ENCODE measurements at places on chromosomes 1 and 21.

GRCh38 chr1:24503059-24503751, 569 bp downstream of the RCAN3 start:
- DNase-seq = no peak

- no peak for DNase-seq
Observed at GRCh38 chr1:7447736-7448135, 323.4 kb upstream of the VAMP3 start.

DNA sequence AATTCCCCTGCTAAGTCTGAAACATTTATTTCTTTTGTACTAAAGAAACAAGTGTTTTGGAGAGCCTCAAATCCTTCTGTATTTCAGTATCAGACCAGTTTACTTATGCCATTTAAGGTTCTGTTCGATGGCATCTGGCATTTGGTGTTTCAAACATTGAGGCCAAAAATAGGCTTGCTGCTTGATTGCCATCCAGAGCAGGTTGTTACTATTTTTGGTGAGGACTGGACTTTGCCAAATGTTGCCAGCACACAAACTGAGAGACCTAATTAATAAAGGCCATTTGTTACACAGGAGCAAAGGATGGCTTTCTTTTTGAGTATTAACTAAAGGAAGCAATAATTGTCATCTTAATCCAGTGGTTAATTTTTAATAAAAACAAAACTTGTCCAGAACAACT, 26.2 kb downstream of the VPS45 start:
- no peak for DNase-seq

GRCh38 chr1:57889676-57890320, 465.9 kb upstream of the DAB1 start:
- DNase-seq = no peak

DNA sequence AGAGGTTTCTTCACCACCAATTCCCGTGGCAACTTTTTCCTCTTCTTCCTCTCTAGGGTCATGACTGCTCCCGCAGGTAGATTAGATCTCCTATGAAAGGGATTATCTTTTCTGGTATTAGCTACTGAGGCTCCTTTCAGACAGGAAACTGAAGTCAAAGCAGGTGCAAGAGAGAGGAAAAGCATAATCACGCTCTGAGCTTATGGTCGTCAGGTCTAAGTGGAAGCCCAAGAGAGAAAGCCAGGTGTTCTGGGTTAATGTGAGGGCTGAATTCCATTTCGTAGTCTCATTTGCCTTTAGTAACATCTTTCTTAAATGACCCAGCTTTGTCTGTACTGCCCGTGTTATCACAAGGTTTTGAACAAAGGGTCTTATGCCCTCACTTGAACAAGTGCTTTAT, 8.3 kb upstream of the MAP3K21 start:
- DNase-seq = no peak

DNA sequence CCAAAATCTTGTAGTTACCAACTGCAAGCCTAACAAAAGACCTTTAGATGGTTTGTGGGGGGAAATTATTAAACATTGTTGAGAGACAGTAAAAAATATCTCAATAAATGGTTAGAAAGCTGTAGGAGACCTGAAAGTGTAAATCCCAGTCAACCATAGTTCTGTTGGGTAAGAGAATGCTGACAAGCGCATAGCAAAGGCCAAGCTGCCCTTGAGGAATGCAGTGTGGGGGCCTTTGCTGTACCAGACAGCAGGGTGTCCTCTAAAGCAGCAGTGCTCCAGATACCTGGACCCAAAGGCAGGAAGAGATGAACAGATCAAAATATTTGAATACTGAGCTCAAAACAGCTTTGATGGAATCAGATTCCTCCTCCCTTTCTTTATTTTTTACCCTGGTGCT, 54.6 kb downstream of the OBSCN start:
- DNase-seq = no peak

- DNase-seq = no peak
Observed at GRCh38 chr1:160708801-160709200, 2.8 kb downstream of the CD48 start.

DNA sequence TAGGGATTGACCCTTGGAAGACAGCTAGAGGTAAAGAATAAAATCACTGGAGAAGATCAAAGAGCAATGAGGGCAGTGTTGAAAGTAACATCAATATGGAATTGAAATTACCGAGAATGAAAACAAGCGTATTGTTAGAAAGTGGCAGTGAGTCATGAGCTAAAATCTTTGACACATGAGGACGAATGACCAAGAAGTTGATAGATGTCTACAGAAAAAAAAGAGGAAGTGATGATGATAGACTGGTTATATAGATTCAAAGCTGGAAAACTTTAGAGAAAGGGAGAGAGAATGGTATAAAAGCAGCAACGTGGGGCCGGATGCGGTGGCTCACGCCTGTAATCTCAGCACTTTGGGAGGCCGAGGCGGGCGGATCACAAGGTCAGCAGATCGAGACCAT, 12.5 kb upstream of the DNM3 start:
- DNase-seq = no peak

DNA sequence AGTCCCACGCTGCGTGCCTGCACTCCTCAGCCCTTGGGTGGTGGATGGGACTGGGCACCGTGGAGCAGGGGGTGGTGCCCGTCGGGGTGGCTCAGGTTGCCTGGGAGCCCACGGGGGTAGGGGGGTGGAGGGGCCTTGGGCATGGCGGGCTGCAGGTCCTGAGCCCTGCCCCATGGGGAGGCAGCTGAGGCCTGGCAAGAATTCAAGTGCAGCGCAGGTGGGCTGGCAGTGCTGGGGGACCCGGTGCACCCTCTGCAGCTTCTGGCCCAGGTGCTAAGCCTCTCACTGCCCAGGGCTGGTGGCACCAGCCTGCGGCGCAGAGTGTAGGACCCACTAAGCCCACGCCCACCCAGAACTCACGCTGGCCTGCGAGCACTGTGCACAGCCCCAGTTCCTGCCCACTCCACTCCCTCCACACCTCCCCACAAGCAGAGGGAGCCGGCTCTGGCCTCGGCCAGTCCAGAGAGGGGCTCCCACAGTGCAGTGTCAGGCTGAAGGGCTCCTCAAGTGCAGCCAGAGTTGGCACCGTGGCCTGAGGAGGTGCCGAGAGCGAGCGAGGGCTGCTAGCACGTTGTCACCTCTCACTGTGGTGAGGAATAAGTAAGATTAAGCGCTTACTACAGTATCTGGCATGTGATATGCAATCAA, 12.8 kb downstream of the TNNI3K start:
- no peak for DNase-seq

DNA sequence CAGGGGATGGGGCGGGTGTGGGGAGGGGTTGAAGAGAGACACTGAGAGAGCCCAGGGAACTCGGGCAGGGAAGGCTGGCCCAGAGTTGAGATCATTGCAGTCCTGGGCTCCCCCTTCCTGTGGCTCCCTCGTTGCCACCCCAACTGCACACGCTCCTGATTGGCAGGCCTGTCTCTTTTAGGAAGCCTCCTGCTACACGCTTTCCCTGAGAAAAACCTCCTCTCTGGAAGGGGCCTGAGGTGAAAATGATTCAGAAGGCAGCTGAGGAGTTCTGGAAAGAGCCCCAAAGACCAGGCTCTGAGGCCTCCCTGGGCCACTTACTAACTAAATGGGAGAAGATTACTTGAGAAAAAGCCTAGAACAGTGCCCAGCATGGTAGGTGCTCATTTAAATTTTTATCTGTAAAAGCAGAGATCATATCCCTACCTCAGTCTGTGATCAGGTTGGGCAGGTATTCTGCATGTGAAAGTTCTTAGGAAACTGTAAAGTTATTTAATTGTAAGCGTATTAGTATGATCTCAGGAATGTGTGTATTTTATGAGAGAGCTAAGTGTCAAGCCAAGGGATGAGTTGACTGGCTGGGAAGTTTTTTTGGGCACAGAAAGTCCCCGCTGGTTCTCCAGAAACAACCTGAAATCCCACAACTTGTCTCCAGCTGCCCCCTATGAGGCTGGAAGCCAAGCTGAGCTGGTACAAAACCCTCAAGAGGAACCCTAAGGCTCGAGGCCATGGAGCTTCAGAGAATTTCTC, 65.2 kb upstream of the EPS8L3 start:
- DNase-seq = no peak

GRCh38 chr1:227880342-227880924, 65.0 kb downstream of the PRSS38 start:
- DNase-seq = peak; percentile 30

- DNase-seq = no peak
Observed at GRCh38 chr1:193421487-193421886, 235.1 kb upstream of the B3GALT2 start.

DNA sequence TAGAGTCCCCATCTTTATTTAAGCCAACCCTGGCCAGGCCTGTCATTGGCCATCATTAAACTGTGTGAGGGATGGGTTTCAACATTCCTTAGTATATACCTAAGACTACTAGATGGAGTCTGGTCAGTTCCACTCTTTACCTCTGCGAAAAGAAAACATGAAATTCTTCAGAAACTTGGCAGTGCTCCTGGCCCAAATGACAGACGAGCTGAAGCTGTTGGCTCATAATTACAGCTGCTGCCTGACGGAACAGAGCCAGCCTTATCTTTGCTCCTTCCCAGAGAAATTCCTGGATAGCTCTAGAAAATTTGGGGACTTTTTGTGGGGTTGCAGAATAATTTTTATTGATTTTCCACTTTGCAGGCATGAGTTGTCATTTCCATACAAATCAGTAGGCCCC, 30.4 kb downstream of the NPHS2 start:
- no peak for DNase-seq

DNA sequence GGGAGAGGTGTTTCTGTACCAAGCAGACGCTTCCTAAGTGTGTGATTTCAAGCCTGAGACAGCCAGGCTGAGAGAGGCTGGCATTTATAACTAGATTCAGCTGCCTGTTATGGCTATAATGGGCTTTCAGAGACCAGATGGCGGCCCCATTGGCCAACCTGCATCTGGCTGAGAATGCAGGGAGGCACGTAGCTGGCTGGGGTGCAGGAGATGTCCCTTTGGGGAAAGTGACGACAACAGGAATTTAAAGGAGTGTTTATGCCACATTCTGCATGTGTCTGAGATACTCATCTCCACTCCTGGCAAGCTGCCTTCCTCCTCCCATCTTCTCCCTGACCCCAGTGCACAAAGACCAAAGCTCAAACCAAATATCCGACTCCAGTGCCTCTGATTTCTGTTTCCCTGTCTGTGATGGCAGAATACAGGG, 21.3 kb upstream of the CCDC190 start:
- no peak for DNase-seq

- peak; percentile 74 for DNase-seq
Observed at GRCh38 chr1:151165281-151165737, 393 bp downstream of the LYSMD1 start.

GRCh38 chr21:26377111-26377694, 195.9 kb downstream of the CYYR1 start:
- DNase-seq = no peak

- DNase-seq = no peak
Observed at GRCh38 chr1:244680667-244681066, 27.7 kb downstream of the DESI2 start.

DNA sequence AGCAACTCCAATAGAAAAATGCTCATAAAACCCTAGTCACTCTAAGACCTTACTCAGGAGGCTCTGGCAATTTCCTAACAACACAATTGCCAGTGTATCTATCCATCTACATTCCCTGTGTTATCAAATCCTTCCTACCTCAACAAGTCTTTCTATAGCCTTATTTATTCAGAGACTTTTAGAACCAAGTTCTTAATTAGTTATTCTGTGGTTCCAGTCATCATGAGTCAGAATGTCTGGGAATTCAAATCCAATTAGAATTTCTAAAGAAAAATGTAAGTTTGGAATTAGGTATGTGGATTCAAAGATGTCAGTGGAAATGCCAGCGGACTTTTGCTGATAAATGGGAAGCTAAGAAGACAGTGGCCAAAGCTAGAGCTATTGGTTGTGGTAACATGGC, 302.6 kb upstream of the C1orf87 start:
- DNase-seq = no peak

- DNase-seq = no peak
Observed at GRCh38 chr1:193614817-193615216, 428.4 kb upstream of the B3GALT2 start.

DNA sequence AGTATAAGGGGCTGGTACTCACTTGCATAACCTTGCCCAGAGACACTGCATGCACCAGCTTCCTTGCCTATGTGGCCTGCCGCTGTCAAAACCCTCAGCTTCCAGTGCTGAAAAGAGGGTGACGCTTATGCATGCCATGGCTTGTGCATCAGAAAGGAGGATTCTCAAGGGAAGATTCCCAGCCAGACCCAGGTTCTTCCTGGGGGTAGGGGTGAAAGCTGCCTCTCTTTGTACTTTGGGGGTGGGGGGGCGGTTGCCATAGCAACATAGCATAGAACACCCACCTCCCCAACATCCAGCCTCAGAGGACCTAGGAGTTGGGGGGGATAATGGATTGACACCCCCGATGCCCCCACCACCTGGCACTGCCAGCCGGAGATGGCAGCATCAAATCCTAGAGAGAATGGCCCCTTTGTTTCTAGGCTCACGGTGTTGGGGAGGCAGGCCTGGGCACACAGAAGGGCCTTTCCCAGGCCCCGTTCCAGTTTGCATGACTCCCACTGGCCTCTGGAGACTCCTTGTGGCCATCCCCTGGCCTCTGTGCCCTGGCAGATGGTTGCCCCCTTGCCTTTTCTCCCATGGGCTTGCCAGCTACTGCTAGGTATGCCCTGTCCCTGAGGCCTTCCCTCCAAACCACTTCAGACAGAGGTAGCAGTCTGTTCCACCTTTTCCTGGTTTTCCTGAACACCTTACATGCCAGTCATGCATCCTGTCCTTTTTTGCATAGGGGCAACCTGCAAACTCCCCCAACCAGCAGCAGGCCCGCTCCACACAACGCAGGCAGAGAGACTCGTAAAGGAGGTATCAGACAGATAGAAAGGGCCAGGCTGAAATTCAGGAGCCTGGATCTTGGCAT, 44.6 kb downstream of the RHBG start:
- DNase-seq = no peak

DNA sequence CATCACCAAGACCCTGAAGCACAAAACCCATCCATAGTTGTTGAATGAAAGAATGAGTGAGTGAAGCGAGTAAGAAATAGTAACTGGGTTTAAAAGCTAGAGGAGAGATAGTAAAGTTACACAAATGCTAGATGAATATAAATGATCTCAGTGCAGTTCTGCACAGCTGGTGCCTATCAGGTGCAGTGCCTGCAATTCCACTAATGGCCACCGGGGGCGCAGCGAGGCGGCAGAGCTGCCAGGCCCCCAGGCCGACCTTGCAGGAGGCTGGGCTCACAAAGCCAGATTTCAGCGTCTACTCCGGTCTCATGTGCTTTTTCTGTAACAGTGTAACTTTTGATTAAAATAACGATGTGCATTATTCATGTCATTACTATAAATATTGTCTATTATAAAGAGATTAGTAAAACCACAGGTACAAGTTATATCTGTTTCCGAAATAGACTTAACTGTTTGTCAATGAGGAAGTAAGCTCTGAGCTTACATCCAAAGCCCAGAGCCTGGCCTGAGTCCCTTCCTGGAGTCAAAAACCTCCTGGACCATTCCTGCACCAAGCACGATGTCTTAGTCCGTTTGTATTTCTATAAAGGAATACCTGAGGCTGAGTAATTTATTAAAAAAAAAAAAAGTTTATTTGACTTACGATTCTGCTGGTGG, 477.6 kb downstream of the NPHP4 start:
- peak; percentile 80 for DNase-seq

DNA sequence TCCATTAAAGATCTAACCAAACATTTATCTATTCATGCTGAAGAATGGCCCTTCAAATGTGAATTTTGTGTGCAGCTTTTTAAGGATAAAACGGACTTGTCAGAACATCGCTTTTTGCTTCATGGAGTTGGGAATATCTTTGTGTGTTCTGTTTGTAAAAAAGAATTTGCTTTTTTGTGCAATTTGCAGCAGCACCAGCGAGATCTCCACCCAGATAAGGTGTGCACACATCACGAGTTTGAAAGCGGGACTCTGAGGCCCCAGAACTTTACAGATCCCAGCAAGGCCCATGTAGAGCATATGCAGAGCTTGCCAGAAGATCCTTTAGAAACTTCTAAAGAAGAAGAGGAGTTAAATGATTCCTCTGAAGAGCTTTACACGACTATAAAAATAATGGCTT, 81.2 kb downstream of the PRDM2 start:
- DNase-seq = no peak

Measured in right forelimb (tissue), 1 donor.